ENCODE measurements at places on chromosomes 7 and 10.

GRCh38 chr10:489330-489729, 200.1 kb downstream of the DIP2C start:
- no peak for DNase-seq

DNA sequence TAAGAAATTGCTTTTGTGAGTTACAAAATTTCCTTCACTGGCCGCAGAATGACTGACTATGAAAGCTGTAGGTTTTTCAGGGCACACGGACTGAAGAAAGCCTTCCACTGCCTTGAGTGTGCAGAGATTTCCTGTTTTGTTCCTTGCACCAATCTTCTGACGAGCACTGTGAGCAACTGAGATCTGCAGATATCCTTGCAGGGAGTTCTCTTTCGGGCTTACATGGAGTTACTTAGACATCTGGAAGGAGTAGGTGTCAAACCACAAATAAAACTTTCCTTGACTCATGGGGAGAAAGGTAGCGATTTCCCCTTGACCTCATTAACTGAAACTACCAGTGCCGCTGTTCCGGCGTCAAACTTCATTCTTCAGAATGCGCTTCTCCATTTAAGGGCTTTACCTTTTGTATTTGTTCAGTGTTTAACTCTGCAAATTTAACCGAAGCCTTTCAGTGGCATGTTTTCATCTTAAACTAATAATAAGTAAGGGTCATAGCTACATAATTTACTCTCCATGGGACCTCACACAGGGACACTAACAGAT, 1175.3 kb downstream of the GATA3 start:
- no peak for DNase-seq

DNA sequence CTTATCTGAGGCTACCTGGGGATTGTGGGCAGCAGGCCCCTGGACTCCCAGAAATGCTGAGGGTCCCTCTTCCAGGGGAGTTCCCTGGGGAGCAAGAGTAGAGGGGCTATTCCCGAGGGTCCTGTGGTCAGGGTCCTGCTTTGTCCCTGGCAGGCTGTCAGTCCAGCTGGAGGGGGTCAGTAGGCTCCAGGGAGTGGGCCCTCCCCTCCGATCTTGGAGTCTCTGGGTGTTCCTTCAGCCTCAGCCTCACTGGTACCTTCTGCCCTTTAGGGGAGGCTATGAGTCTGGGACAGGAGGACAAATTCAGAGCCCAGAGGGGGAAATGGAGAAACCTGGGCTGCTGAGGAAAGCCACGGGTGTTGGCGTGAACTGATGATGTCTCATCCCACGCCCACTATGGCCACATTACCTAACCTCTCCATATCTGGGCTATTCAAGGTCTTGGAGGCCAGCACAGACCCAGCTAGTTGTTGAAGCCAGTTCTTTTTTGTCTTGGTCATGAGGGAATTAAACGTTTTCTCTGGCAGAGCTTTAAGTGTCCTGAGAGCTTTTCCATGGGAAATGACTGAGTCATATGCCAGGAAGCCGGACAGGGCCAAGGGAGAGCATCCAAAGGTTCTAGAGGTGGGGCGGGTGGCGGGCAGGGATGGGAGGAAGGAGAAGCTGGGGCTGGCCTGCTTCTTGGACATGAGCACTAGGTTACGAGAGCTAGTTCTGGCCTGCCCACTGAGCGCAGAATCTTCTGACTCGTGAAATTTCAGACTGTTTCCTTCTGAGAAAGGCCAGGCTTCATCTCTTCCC, 6.2 kb downstream of the CALHM2 start:
- DNase-seq: no peak

DNA sequence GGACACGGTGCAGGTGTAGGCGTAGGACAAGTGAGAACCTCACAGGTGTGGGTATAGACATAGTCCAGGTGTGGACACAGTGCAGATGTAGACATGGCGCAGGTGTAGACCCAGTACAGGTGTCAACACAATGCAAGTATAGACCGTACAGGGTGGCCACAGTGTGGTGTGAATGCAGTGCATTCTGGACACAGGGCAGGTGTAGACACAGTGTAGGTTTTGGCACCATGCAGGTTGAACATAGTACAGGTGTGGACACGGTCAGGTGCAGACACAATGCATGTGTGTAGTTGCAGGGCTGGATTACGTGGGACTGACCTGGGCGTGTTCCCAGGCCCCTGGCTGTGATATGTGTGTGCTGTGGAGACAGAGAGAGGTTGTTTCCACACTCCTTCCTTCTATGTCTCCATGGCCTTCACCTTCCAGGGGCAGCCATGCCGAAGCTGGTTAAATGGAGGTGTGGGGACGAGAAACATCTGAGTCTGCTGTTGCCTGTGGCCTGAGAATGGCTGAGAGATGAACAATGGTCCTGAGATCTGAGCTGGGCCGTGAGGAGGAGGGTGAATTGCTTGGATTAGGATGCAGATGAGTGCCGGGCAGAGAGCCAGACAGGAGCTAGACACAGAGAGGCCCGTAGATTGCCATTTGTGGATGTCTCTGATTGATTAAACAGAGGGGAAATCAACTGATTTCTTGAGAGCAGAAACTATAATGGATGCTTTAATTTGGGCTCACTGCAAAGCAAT, 343.9 kb upstream of the SHH start:
- DNase-seq: no peak

DNA sequence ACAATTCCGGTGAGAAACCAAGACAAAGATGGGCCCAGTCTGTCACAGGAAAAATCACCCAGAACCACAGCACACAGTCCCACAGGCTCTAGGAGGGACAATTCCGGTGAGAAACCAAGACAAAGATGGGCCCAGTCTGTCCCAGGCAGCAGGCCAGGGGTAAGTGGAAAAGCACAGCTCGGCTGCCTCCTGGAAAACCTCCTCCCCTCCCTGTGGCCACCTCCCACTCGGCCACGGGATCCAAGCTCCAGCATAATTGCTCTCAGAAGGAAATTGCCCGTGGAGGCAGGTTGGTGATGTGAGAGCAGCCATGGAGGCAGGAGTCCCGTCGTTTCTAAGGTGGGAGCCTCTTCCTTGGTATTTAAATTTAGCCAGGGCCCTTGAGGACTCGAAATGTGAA, 95.7 kb downstream of the PLXNA4 start:
- no peak for DNase-seq

GRCh38 chr10:90992462-90992861, 71.6 kb upstream of the ANKRD1 start:
- no peak for DNase-seq

DNA sequence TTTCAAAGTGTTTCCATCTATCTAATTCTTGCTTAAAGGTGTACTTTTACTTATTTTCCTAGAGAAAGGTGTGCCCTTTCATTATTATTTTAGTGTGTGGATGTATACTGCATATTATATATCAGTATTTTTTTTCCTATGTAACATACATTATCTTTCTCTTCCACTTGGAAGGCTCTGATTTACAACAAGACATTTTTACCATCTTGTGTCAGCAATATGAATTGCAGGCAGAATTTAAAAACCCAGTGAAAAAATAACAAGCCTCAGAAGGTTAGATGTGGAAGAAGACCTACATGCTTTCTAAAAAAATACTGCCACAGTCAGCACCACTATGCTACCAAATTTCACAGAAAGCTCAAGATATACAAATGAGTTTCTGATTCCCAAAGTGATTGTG, 327.7 kb upstream of the STEAP1 start:
- DNase-seq: no peak
